Stimulated activated CD8-positive, alpha-beta memory T cell treated with anti-CD3 and anti-CD28 coated beads, Interleukin-7, amount 100 ng/mL, for 48 hours (primary cell): ENCODE measurements at places on chromosomes 1 and 21.

DNA sequence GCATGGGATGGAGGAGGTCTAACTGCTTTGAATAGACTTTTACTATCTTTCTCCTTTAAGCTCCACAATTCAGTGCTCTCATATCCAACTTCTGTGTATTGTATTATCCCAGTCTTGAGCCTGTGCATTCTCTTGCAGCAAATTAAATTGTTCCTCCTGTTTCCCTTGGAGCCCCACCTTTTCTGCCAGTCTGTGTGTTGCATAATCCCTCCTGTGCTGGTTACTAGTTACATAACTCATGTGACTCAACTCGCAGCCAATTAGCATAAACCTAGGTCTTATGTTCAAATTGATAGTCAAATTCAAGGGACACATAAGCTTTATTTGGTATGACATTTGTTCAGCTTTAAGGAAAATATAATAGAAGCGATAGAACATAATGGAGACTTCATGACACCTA lies 1863.5 kb downstream of the MRPL39 start:
- no peak for DNase-seq

- DNase-seq = no peak
Measured at GRCh38 chr1:81760477-81761097, 40.1 kb upstream of the ADGRL2 start.

DNA sequence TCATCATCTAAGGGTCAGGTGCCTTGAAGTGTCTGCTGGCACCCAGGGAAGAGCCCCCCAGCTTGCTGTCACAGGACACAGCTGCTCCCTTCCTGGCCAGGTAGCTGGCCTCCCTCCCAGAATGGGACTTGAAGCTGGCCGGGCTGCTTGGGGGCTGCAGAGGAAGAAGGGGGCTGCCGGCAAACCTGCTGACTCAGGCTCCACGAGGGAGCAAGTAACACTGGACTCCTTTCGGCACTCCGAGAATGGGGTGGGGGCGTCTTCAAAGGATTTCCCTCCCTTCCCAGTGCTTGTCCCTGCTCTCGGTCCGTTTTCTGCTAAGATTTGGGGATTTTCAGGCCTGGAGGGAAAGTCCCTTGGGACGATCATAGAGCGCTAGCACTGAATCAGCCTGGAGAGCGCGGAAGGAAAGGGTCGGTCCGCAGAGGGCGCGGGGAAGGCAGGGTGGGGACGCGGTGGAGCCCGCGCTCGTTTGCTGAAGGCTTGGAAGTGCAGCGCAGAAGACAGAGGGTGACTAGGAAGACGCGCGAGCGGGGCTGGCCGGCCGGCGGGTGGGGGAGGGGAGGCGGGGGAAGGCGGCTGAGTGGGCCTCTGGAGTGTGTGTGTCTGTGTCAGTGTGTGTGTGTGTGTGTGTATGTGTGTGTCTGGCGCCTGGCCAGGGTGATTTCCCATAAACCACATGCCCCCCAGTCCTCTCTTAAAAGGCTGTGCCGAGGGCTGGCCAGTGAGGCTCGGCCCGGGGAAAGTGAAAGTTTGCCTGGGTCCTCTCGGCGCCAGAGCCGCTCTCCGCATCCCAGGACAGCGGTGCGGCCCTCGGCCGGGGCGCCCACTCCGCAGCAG lies at the start of gene CSF1:
Gene CSF1 (plus strand): TSS at position 727 of the 840 bp plus-strand sequence. CDS start 175 bp downstream, outside the sequence.
- peak; percentile 49 for DNase-seq

- no peak for DNase-seq
Measured at GRCh38 chr1:197692965-197693364, 82.3 kb downstream of the DENND1B start.

- DNase-seq = no peak
Measured at GRCh38 chr1:59522925-59523505, 226.1 kb downstream of the FGGY start.

DNA sequence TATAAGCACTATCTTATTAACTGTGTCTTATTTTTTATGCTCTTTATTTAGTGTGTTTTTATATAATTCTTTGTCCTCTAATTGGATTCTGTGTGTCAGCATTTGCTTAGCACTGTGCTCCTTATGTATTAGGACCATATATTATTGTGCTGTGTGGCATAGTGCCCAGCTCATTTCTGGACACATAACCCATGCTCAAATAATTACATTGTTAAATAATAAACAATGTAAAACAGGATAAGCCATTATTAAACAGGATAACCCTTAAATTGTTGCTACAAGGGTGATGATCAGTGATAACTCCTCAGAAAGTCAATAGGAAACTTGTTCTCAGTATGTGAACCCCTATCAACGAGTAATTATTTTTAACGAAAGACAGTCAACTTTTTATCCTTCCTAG lies 150.4 kb downstream of the ADGRL4 start:
- no peak for DNase-seq

- DNase-seq = no peak
Measured at GRCh38 chr1:37040261-37040660, 5.9 kb upstream of the GRIK3 start.

- no peak for DNase-seq
Measured at GRCh38 chr1:81754424-81754823, 46.3 kb upstream of the ADGRL2 start.

GRCh38 chr1:40399984-40400704 lies 26.6 kb downstream of the SMAP2 start:
- no peak for DNase-seq

DNA sequence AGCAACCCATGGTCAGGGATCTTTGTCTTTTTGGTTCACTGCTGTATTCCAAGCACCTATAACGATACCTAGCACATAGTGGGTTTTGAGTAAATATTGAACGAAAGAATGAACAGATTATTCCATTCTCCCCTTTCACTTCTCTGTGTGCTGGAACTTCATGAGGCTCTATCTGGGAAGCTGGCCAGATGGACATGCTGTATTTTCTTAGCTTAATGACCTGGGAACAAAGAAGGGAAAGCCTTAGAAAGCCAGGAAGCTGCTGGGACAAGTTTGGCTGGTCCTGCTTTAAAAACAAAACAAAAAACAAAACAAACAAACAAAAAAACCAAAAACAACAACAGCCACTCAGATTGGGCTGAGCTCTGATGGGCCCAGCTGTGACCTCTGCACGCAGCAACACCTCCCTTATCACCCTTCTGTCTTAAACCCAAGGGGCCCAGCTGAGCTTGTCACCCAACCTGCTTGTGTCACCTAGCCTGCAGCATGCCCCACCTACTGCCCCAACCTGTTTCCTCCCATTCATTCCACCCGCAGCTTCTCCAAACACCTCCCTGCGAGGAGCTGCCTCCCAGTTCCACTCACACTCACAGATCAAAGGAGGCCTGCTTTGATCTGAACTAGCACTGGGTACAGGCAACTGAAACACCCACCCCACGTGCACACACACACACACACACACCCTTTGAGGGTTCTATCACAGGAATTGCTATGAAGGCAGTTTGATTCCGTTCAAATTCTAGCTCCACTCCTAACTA lies 37.1 kb downstream of the SLC30A1 start:
- DNase-seq = no peak

- no peak for DNase-seq
Measured at GRCh38 chr1:53467391-53467790, 8.2 kb downstream of the DMRTB1 start.

- no peak for DNase-seq
Measured at GRCh38 chr1:172484252-172484651, 40.4 kb upstream of the PIGC start.

DNA sequence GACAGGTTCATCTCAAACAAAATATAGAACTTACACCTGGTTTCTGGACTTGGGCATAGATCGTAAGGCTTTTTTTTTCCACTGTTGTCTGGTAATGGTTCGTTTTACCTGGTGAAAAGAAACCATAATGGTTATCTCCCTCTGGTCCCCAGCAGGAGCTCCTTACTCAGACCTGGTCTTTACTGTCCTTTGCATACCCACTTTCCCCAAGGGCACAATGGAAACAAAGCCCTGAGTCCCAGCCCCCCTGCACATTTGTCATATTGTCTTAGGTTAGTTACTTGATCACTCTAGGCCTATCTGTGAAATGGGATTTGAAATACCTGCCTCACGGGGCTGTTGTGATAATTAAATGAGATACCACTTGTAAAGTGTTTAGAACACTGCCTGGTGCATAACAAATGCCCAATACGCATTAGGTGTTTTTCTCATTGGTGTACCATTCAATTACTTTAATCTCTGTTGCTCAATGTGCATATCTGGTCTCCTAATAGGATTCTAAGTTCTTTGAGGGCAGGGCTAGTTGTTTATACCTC lies 27.0 kb downstream of the SLAMF1 start:
- DNase-seq = no peak

GRCh38 chr21:26127918-26128317 lies 42.7 kb downstream of the APP start:
- DNase-seq = no peak

GRCh38 chr21:30463713-30464112 lies 16.5 kb downstream of the KRTAP19-1 start:
- no peak for DNase-seq

DNA sequence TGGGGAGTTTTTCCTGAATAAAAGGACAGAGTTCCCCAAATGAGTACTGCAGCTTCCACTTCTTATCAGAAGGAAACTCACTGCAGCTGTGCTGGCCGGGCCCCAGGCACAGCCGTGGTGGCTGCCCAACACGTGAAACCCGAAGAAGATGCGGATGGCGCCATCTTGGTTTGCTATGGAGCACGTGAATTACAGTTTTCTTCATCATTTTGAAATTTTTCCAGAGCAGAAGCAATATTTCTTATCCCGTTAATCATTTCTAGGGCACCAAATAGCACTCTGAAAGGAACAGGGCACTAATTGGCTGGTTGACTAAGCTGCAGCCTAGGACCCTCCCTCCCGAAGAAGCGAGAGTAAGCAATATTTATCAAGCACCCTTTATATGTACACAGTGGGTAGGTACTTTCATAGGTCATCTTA lies 63.2 kb upstream of the EPS8L3 start:
- no peak for DNase-seq

GRCh38 chr1:107594536-107594935 lies 370.4 kb downstream of the VAV3 start:
- DNase-seq = no peak

DNA sequence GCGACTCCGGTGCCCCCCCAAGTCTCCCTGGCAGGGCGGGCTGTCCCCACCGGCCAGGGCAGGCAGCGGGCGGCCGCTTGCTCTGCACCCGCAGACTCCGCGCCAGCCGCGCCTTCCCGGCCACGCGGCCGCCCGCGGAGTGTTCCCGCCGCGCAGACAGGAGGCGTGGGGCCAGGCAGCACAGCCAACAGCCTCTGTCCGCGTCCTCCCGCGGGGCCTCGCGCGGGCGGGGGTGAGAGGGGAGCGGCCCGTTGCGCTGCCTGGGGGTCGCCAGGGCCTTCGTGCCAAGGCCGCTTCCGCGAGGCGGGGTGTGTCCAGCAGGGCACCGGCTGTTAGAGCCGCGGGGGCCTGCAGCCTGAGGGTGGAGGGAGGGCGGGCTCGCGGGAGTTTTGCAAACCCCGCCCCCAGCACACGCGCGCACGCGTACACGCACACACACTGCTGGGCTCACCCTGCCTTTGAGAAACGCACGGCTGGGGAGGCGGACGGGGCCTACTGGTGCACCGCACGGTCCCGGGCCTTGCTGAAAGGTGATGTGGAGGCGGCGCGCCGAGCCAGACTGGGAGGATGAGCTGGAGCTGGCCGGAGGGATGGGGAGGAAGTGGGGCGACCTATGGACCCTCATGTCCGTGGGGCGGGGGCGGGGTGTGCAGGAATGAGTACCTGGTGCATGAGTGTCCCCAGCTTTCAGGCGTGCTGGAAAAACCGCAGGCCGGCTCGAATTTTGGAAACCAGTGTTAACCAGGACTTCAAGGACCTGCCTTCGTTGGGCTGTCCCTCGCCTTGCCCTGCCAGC lies 41.5 kb downstream of the KIAA1614 start:
- DNase-seq = peak; percentile 46

DNA sequence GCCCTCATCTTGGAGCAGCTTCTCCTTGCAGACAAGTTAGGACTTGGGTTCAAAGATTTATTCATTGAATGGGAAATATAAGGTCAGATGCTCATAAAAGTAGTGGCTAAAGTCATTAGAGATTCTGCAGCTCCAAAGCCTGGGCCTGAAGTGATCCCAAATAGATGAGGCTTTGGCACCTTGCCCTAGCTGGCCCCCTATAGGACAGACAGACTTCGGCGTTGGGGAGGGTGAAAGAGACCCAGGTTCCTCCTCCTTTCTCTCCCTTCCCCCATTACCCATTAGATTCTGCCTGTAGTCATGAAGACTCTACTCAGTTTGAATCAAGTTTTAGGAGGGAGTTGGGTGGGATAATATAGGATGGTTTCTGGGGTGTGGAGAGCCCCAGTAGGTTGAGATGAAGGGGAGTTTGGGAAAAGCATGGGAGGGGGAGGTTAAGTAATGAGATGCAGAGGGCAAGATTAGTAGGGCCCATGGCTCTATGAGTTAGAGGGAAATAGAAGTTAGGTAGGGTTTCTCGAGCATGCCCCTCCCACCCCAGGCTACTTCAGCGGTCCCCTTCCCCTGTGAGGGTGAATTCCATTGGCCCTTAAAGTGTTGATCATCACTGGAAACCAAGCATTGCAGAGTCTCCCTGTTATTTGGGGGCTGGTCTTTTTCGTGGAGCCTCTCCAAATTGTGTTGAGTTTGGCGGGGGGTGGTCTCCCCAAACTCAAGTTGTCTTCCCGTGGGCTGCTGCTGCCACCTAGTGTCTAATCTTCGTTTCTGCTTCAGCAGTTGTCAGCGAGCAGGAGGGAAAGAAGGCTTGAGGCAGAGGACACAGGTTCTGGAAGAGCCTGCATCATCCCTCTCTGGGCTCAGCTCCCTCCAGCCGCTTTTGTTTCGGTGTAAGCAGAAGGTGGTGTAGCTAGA lies 2.1 kb upstream of the AHDC1 start:
- DNase-seq = peak; percentile 36

DNA sequence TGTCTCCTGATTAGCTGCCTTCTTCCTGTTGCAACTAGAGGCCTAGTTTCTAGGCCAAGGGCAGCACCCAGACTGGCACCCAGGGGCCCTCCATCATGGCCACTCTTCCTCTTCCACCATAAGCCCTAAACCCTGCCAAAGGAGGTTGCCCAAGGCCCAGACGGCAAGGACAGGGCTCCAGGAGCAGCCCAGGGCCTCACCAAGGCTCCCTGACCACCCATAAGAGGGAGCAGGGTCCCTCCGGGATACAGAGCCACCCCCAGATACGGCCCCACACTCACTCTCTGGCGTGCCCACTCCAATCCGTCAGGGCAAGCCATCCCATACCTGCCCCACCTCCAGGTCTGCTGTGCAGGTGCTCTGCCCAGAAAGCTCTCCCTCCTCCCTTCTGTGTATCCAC lies 79.9 kb downstream of the ITPKB start:
- DNase-seq = no peak

GRCh38 chr21:22993822-22994574 lies 1995.8 kb downstream of the NCAM2 start:
- no peak for DNase-seq

GRCh38 chr1:162682013-162682419 lies 49.8 kb downstream of the DDR2 start:
- DNase-seq = no peak

GRCh38 chr1:18949686-18950400 lies 6.6 kb downstream of the IFFO2 start:
- no peak for DNase-seq

GRCh38 chr21:29991624-29992023 lies 51.8 kb upstream of the GRIK1 start:
- DNase-seq = no peak

GRCh38 chr1:223230161-223230881 lies 87.3 kb upstream of the TLR5 start:
- DNase-seq = peak; percentile 36
